Nucleus accumbens (tissue), 56 donors: ENCODE measurements at places on chromosomes 7 and 10.

DNA sequence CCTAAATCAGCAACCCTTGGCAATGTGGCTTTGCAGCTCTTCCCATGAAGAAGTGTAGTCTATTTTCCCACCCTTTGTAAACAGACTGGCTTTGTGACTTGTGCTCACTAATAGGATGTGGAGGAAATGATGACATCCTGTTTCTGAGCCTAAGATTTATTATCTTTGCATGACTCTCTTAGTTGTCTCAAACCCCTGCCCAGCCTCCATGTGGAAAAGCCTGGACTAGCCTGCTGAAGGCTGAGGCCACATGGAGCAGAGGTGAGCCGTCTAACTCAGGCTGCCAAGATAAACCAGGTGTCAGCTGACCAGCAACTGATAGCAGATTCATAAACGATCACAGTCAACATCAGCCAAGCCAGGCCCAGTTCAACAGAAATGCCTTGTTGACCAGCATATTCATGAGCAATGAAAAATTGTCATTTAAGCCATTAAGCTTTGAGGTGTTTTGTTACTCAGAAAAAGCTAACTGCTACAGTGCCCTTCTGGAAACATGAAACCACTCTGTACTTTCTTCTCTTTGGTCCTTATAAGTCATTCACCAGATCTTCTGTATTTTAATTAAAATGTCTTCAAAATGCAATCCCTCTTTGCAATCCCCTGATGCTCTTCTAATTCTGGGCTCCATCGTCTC, 586.3 kb upstream of the ANKRD30A start:
- no peak for DNase-seq

GRCh38 chr10:114031073-114031972, 12.3 kb upstream of the ADRB1 start:
- DNase-seq: no peak

- no peak for DNase-seq
Measured at GRCh38 chr7:42197451-42197850, 39.6 kb downstream of the GLI3 start.

- DNase-seq: no peak
Measured at GRCh38 chr7:142808461-142808801, 37.7 kb downstream of the PRSS2 start.

- DNase-seq: no peak
Measured at GRCh38 chr7:108193594-108194498, 63.7 kb upstream of the LAMB4 start.

DNA sequence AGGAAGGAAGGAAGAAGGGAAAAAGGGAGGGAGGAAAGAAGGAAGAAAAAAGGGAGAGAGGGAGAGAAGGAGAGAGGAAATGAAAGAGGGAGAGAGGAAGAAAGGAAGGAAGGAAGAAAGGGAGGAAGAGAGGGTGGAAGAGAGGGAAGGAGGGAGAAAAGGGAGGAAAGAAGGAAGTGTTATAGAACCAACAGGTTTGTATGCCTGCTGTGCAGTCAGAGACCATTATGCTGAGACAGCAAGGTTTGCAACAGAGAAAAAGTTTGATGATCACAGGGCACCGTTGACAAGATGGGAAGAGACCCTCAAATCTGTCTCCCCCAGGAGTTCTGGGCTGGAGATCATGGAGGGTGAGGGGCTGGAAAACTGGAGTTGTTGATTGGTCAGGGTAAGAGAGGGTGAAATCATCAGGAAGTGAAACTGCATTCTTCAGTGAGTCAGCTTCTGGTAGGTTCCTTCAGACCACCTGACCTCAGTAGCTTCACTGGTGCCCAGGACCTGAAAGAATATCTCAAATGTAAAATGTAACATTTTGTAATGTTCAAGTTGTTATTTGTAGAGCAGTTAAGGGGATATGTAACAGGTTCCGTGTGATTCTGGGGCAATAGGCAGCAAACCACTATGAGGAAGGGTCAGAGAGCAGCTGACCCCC, 76.3 kb downstream of the JCAD start:
- no peak for DNase-seq

DNA sequence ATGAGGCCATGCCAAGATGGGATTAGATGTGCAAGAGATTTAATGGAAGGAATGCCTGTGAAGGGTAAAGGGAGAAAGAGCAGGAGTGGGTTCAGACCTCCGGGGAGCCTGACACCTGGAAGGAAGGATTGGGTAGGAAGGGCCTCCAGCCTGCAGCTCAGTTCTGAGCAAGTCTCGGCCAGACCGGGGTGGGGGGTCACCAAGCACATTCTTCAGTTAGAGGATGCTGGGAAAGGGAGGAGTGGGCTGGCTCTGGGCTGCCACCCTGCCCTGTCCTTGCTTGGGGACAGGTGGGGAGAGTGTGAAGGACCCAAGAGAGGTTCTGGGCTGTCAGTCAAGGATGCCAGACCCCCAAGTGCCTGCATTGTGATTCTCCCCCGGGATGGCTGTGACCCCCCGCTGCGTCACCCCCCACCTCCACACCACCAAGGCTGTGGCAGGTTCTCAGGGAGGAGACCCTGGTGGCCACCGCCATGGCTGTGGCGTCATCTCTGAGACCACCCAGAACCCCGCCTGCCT, 16.5 kb upstream of the PRKAG2 start:
- DNase-seq: no peak

DNA sequence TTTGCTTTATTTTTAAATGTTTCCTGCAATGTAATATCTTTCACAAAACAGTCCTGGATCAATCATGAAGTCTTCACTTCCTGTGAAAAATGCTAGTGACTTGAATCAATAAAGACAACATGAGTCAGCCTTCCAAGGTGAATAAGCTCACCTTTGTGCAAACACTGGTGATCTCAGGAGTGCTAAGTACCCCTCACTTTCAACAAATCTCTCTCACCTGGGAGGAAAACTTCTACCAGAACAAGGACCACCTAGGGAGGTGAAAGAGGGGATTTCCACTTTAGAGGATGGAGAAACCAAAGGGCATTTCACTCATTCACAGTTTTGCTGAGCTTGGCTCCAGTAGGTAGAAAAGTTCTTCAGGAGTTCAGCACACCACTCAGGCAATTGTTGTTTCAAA, 64.8 kb downstream of the CALD1 start:
- DNase-seq: no peak

- no peak for DNase-seq
Measured at GRCh38 chr7:13602036-13602435, 387.4 kb downstream of the ETV1 start.

- DNase-seq: no peak
Measured at GRCh38 chr7:142352543-142352942, 94.7 kb upstream of the PRSS58 start.

DNA sequence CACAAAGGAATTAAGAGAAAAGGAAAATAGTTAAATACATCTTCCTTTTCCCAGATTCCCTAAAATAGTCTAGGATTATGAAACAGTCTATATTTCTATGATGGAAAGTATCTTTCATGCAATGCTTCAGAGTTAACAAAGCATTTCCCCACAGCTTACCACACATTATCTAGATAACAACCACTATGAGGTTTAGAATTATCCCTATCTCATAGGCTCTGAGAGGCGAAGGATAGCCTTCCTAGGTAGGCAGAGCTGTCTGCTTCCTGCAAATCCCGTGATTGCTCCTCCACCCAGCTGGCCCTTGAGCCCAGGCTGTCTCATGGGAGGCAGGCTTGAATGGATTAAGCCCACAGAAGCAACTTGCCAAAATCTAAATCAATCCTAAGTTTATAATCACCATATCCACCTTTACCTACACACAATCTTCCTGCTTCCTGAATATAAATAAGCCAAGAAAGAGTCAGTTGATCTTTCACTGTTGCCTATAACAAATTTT, 321.4 kb upstream of the AOAH start:
- DNase-seq: no peak

- DNase-seq: no peak
Measured at GRCh38 chr10:6711881-6712280, 131.8 kb upstream of the PRKCQ start.

DNA sequence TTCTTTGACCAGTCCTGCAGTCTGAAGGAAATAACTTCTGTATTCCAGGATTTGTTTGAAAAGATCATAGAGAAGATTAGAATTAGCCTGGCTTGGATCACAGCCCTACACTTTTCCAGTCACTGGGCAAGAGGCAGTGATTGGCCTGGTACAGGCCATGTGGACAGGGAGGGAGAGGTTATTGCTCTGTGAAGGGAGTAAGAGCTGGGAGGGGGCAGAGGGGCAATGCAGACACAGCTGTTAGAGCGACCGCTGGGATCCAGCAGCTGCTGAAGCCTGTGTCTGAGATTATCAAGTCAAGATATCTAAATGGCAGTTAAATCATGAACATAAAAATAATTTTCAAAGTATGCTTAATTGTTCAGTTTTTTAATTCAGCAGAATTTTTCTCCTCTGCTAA, 257.3 kb downstream of the SDK1 start:
- no peak for DNase-seq

DNA sequence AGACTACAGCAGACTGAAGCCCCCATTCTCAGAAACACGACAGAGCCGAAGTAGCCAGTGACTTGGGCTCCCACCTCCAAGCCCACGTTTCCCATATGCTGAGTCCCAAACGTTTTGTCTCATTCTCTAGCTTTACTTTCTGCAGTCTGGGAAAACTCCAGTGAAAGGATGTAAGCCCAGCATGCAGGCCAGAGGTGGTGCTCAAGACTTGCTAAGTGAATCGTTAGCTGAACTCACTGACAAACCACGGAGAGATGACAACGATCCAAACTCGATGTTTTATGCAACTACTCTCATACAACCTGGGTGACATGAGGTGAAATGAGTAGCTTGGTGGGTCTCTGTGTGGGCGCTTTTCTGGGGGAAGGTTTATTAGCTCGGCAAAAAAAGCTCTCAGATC, 731.8 kb downstream of the SUGCT start:
- no peak for DNase-seq
